ENCODE measurements at places on chromosomes 3 and 15.

GRCh38 chr3:146134348-146135117 lies 26.5 kb downstream of the PLOD2 start:
- no peaks in the 10 kb centered on the region for H3K4me1 ChIP-seq
- no peak overlapping the region for H3K4me3 ChIP-seq
- no peak for DNase-seq
- H3K27ac ChIP-seq: no peak overlapping the region
- H3K36me3 ChIP-seq: no peaks in the 10 kb centered on the region

- no peaks in the 10 kb centered on the region for H3K27me3 ChIP-seq
- DNase-seq: no peak
- H3K27ac ChIP-seq: peak overlapping the region; percentile 71
These were observed 48.8 kb upstream of the ATP2B2 start for GRCh38 chr3:10554236-10554611.

- H3K4me1 ChIP-seq: peaks cover 14% of the 10 kb centered on the region
- no peak overlapping the region for H3K27ac ChIP-seq
- no peaks in the 10 kb centered on the region for H3K27me3 ChIP-seq
- DNase-seq: no peak
- no peak overlapping the region for H3K4me3 ChIP-seq
These were observed 12.8 kb downstream of the PPCDC start for GRCh38 chr15:75036212-75036616.

DNA sequence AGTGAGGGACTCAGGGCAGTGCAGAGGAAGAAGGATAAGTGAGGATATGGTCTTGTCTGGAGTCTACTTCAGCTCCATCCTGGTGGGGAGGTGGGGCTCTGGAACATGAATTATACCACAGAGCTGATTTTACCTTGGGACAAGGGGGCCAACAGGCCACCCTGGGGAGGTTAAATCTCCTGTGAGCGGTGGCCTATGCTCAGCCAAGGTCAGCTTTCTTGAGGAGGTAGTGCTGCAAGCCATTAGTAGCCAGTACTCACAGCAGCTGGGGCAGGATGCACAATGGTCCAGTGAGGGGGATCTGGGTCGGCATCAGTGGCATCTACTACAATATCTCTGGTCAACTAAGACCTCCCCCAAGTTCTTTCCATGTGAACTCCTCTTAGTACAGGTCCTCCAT lies 49.7 kb downstream of the XYLB start:
- no peaks in the 10 kb centered on the region for H3K36me3 ChIP-seq
- H3K4me3 ChIP-seq: no peak overlapping the region
- H3K27ac ChIP-seq: no peak overlapping the region
- H3K27me3 ChIP-seq: no peaks in the 10 kb centered on the region
- H3K4me1 ChIP-seq: no peaks in the 10 kb centered on the region

DNA sequence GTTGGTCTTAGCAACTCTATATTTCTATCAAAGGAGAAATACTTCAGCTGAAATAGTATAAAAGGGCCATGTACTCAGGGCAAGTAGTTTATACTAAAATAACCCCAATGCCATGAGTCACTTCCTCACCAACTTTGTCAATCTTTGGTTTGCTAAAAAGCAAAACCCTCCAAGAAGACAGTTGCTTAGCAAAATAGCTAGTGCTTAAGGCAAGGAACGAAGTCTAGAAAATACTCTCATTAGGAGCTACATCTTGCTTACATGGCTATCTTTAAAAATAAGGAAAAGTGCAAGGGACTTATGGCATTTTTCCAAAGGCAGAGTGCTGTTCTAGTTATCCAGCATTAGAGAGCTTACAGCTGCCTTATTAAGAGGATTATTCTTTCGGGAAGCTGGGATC lies 28.4 kb downstream of the P3H2 start:
- H3K27ac ChIP-seq: no peak overlapping the region
- no peak overlapping the region for H3K4me3 ChIP-seq
- H3K36me3 ChIP-seq: no peaks in the 10 kb centered on the region
- no peaks in the 10 kb centered on the region for H3K27me3 ChIP-seq

DNA sequence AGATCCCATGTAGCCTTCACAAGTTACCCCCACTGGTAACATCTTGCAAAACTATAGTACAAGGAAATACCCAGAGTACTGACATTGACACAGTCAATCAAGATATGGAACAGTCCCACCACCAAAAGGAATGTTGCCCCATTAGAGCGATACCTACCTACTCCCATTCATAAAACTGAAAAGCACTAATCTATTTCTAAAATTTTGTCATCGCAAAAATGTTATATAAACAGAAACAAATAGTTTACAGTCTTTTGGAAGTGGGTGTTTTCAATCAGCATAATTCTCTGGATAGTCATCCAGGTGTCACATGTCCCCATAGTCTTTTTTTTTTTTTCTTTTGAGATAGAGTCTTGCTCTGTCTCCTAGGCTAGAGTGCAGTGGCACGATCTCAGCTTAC lies 156.9 kb upstream of the AGTR1 start:
- DNase-seq: no peak
- H3K4me3 ChIP-seq: no peak overlapping the region
- H3K4me1 ChIP-seq: no peaks in the 10 kb centered on the region
- H3K27ac ChIP-seq: no peak overlapping the region
- H3K36me3 ChIP-seq: no peaks in the 10 kb centered on the region
- H3K27me3 ChIP-seq: no peaks in the 10 kb centered on the region

DNA sequence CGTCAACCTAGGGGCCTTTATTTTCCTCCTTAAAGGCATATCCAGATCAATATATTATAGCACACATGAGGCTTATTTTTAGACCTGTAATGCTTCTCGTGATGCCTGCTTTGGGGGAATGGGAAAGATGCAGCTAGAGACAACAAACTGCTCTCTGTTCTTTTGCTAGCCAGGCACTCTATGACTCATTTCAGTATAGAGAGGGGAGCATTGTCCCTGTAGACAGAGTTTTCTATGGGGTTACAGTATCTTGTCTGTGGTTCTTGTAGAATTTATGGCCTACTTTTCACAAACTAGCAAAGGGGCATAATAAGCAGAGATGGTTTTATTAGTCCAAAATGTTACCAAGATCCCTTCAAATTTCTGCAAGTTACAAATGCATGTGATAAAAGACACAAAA lies 305.6 kb downstream of the LSAMP start:
- no peak overlapping the region for H3K27ac ChIP-seq
- H3K36me3 ChIP-seq: no peaks in the 10 kb centered on the region
- no peak overlapping the region for H3K4me3 ChIP-seq
- H3K27me3 ChIP-seq: no peaks in the 10 kb centered on the region

DNA sequence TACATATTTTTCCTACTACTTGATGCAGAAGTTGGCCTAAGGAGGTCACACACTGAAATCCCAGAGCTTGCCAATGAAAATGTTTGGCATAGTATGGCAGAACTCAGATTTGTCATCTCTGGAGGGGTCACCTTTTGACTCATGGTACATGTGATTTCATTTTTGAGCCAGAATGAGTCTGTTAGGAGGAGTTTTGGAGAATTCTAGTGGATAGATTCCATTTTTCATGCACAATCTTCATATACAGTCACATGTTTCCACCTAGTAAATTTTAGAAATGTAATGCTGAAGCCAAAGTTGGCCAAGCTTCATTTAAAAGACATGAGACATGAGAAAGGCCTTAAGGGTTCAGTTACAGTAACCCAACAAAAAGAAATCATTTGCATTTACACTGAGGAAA lies 97.8 kb upstream of the IGSF10 start:
- no peaks in the 10 kb centered on the region for H3K4me1 ChIP-seq
- no peak for DNase-seq
- H3K27ac ChIP-seq: no peak overlapping the region

GRCh38 chr3:58044691-58045483 lies 36.7 kb downstream of the FLNB start:
- peaks cover 16% of the 10 kb centered on the region for H3K4me1 ChIP-seq
- no peak overlapping the region for H3K4me3 ChIP-seq
- no peaks in the 10 kb centered on the region for H3K27me3 ChIP-seq

- DNase-seq: no peak
- no peaks in the 10 kb centered on the region for H3K4me1 ChIP-seq
- H3K27ac ChIP-seq: no peak overlapping the region
These were observed 152.5 kb upstream of the P2RY1 start for GRCh38 chr3:152682477-152682876.

GRCh38 chr15:59814409-59814808 lies 125.3 kb upstream of the BNIP2 start:
- DNase-seq: no peak
- H3K4me1 ChIP-seq: peaks cover 8% of the 10 kb centered on the region
- peaks cover 45% of the 10 kb centered on the region for H3K27me3 ChIP-seq
- H3K36me3 ChIP-seq: no peaks in the 10 kb centered on the region
- H3K27ac ChIP-seq: peak overlapping the region; percentile 60
- H3K4me3 ChIP-seq: no peak overlapping the region

DNA sequence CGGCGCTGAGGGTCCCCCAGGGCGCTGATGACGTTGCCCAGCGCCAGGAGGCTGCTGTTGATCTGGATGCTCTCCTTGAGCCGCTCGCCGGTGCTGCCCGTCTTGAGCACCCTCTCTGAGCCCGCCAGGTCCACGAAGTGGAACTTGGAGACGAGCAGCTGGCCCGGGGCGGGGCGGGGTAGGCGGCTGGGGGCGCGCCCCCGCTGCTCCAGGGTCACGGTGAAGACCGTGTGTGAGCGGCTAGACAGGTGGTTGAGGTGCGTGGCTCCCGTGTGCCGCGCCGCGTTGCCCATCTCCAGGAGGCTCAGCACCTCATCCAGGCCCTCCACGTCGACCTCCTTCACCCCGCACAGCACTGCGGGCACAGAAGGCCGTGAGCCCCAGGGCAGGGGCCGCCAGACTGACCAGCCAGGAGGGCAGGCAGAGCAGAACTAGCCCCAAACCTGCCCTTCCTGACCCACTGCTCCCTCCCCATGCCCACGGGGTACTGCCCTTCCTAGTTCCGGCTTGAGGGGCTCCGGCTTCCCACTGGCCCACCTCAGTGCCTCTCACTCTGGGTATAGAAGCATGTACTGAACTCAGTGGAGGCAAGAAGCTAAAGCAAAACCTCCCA lies 6.1 kb downstream of the KIF7 start:
- H3K4me1 ChIP-seq: peaks cover 5% of the 10 kb centered on the region
- no peaks in the 10 kb centered on the region for H3K36me3 ChIP-seq
- H3K27me3 ChIP-seq: peaks cover 20% of the 10 kb centered on the region
- H3K27ac ChIP-seq: no peak overlapping the region

DNA sequence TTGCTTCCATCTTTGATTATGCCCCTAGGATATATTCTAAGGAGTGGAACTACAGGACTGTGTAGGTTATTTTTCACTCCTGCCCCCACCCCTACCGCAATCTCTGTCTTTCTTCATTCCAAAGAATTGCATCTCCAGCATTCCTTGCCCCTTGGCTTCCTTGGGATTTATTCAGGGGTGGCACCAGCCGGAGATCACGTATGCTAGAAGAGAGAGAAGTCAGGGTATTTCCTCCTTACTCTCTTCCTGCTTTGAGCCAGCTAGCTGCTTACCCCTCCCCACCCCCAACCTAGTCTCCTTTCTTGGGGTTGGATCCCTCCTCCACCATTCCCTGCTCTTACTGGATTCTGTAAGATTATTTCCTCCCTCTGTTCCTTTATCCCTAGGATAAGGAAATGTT lies 35.0 kb upstream of the DENND4A start:
- H3K36me3 ChIP-seq: peaks cover 4% of the 10 kb centered on the region
- peaks cover 25% of the 10 kb centered on the region for H3K4me1 ChIP-seq
- peak overlapping the region; percentile 95 for H3K27ac ChIP-seq
- DNase-seq: no peak
- H3K4me3 ChIP-seq: no peak overlapping the region
- H3K27me3 ChIP-seq: no peaks in the 10 kb centered on the region

DNA sequence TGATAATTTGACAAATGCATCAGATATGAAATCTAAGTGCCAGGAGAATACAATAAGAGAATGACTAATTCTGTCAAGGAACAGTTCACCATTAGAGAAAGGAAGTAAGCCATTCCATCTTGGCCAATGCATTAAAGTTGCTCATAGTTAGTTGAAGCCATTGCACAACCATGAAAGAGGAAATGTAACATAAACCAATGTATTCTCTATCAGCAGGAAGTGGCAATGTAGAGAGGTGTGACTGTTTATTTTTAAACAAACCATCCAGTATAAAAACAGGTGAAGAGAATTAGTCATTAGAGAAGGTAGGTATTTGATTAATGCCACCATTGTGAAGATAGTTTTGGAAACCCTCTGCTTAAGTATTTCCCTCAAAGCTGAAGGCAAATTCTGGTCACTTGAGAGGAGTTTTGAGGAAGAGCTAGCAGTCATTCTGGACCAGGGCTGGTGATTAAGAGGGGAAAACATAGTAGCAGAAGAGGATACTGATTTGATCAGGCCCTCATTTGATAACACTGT lies 10.7 kb upstream of the ANXA2 start:
- DNase-seq: no peak
- H3K4me3 ChIP-seq: peak overlapping the region; percentile 58
- H3K36me3 ChIP-seq: no peaks in the 10 kb centered on the region
- no peaks in the 10 kb centered on the region for H3K27me3 ChIP-seq
- peak overlapping the region; percentile 83 for H3K27ac ChIP-seq
- peaks cover 11% of the 10 kb centered on the region for H3K4me1 ChIP-seq

DNA sequence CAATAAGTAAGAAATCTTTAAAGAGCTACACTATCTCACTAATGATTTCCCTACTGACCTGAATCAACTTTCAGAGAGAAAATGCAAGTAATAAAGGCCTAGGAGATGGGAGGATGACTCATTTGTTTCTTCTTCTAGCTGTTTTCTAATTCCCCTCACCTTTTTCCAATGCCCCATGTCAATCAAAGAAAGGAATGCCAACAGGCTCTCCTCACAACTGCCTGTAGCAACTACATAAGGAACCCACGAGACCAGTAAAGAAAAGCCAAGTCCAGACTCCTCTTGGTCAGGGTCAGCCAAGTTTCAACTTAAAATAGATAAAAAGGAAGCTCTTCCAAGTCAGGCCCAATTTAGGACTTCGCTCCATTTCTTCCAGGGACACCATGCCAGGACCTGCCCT lies 201.9 kb downstream of the TNIK start:
- H3K27ac ChIP-seq: peak overlapping the region; percentile 98
- H3K27me3 ChIP-seq: no peaks in the 10 kb centered on the region
- no peak for DNase-seq

- peaks cover 31% of the 10 kb centered on the region for H3K36me3 ChIP-seq
- no peaks in the 10 kb centered on the region for H3K27me3 ChIP-seq
- no peak overlapping the region for H3K4me3 ChIP-seq
These were observed 84.6 kb downstream of the HCN4 start for GRCh38 chr15:73284090-73284716.

DNA sequence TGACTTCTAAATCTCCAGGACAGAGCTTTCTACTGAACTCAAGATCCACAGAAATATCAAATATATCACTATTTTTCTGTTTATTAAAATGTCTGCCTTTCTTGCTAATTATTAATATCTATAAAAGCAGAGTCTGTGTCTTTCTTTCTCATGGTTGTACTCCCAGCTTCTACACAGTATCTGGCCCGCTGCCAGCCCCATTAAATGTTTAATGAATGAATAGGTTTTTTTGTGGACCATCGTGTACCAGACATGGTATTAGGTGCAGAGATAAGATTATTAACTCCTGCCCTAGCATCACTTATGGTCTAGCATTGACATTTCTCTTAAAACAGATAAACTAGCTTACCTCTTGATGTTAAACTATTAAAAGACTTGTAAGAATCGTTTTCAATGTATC lies 111.4 kb upstream of the RBMS3 start:
- no peak overlapping the region for H3K27ac ChIP-seq
- H3K4me1 ChIP-seq: no peaks in the 10 kb centered on the region
- no peaks in the 10 kb centered on the region for H3K27me3 ChIP-seq
- H3K4me3 ChIP-seq: no peak overlapping the region
- DNase-seq: no peak

Measured in effector memory CD8-positive, alpha-beta T cell (primary cell).